ENCODE measurements at places on chromosomes 7 and 10. TPM values are rescaled to one million over a fixed set of nuclear protein-coding genes. Genes with fewer than 3 reads are reported as not detected.

GIGYF1 gene
- total RNA-seq = 27.3 TPM

TMEM270 gene
- 1.5 TPM for total RNA-seq

ZNF727 gene
- total RNA-seq = not detected

TMEM26 gene
- not detected for total RNA-seq

LBX1 gene
- 0.06 TPM for total RNA-seq

PNLIPRP2 gene
- not detected for total RNA-seq

OPN4 gene
- not detected for total RNA-seq

HSPA12A gene
- total RNA-seq = 11.0 TPM

LHFPL3 gene
- total RNA-seq = 0.06 TPM

HOGA1 gene
- not detected for total RNA-seq

AP5Z1 gene
- 40.0 TPM for total RNA-seq

OGDHL gene
- 1.5 TPM for total RNA-seq

PTPN20 gene
- total RNA-seq = not detected

KIAA1549 gene
- total RNA-seq = 1.8 TPM

PRSS2 gene
- not detected for total RNA-seq

VPS37D gene
- total RNA-seq = 3.7 TPM

MYOZ1 gene
- not detected for total RNA-seq

PNLIP gene
- not detected for total RNA-seq

ATAD1 gene
- 35.5 TPM for total RNA-seq

H2AZ2 gene
- 679 TPM for total RNA-seq

NKX2-3 gene
- not detected for total RNA-seq

PANK1 gene
- 10.0 TPM for total RNA-seq

AZGP1 gene
- 0.74 TPM for total RNA-seq

Measured in Daoy (cell line).